ENCODE measurements at places on chromosomes 3 and 15.

DNA sequence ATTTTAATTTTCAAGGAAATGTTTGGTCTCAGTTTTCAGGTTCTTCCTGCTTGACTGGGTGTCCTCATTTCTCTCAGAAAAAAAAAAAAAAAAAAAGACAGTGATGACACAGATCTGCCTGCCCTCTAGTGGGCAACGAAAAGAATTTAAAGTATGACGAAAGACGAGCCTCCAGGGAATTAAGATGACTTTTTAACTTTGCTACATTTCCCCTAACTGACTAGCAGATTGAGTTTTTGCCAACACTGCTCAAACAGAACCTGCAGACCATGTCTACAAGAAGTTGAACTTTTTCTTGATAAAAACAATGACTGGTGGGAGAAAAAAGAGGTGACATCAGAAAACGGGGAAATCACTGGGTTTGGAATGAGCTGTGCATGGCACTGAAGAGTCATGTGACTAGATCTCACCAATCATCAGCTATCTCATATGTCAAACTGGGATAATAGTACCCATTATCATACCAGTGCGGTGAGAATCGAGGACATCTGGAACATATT is 40.8 kb downstream of the EOMES start:
- no peak for DNase-seq

DNA sequence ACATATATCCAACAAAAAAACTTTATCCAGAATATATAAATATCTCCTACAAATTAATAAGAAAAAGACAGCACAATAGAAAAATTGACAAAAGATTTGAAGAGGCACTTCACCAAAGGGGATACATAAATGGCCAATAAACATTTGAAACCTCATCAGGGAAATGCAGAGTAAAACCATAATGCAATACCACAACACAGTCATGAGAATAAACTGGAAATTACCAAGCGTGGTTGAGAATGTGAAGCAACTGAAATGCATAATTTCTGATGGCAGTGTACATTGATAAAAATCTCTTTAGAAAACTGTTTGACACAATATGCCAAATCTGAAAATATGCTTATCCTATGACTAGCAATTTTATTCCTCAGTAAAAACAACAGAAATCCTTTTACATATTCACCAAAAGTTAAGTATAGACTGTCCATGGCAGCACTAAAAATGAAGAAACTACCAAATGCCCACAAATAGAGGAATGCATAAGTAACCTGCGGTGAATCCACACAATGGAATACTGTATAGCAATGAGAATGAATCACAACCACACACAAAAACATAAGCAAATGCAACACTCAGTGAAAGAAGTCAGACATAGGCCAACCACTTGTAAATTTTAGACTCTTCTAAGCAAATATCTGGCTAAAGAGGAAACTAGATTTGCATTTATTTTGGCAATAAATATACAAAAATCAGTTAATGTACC is 7.9 kb downstream of the LYZL4 start:
- no peak for DNase-seq

DNA sequence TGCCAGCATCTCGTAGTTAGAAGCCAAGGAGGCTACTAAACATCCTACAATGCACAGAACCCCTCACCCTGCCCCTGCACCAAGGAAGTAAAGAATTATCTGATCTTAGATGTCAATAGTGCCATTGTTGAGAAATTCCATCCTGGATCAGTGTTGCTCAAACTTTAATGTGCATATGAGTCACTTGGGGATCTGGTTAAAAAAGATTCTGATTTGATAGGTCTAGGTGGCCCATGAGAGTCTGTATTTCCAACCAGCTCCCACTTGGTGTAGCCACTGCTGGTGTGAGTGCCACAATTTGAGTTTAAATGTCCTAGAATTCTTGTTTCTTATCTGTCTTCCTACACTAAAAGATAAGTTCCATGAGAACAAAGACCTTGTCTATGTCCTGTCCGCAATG is 43.7 kb downstream of the TMEM45A start:
- no peak for DNase-seq

- no peak for DNase-seq
These were observed 179.9 kb upstream of the ATP10A start for GRCh38 chr15:26043018-26043417.

- no peak for DNase-seq
These were observed 42.8 kb upstream of the ARHGEF3 start for GRCh38 chr3:56844536-56844935.

- no peak for DNase-seq
These were observed 9.7 kb upstream of the SLC28A2 start for GRCh38 chr15:45242289-45242688.

GRCh38 chr15:48352474-48353072 is 21.3 kb downstream of the DUT start:
- no peak for DNase-seq

GRCh38 chr3:51961602-51962569 is 5.4 kb downstream of the PCBP4 start:
- no peak for DNase-seq

Measured in chondrocyte (in vitro differentiated cells).